ENCODE measurements at places on chromosomes 1 and 21. TPM values are rescaled to one million over a fixed set of nuclear protein-coding genes. Genes with fewer than 3 reads are reported as not detected.

- DNase-seq, result no peak
Measured at GRCh38 chr1:96746440-96747420, 25.1 kb downstream of the PTBP2 start.

DNA sequence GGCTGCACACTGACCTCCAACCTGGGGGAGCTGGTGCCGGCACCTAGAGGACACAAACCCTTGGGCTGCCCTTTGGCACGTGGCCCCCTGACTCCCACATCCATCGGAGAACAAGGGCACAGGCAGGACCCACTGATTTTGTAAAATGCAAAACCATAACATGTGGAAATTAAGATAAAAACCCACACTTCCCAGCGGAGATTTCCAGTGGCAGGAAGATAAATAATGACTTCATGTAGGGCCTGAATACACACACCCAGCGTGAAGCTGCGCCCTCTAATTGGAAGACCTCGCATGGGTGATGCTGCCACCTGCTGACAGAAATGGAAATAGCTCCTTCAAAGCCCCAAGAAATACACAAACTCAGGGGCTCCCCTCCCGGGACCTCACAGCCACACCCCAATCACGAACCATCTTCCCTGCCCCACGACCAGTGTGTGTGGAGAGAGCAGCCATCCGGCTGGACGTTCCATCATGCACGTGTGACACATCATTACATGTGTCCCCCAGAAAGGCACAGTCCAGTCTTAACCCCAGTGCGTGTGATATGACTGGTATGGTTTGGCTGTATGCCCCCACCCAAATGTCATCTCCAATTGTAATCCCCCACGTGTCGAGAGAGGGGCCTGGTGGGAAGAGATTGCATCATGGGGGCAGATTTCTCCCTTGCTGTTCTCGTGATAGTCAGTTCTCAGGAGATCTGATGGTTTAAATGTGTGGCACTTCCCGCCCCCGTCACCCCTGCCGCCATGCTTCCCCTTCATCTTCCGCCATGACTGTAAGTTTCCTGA, 5.7 kb upstream of the TPRG1L start:
- DNase-seq, result peak; percentile 79

Gene FBXO42
- 10.4 TPM for total RNA-seq

- DNase-seq, result no peak
Measured at GRCh38 chr1:50112193-50112592, 3.5 kb downstream of the ELAVL4 start.

GRCh38 chr1:15058261-15058660, 95.3 kb upstream of the TMEM51 start:
- no peak for DNase-seq

- DNase-seq, result no peak
Measured at GRCh38 chr1:30537279-30537678, 186.1 kb downstream of the MATN1 start.

DNA sequence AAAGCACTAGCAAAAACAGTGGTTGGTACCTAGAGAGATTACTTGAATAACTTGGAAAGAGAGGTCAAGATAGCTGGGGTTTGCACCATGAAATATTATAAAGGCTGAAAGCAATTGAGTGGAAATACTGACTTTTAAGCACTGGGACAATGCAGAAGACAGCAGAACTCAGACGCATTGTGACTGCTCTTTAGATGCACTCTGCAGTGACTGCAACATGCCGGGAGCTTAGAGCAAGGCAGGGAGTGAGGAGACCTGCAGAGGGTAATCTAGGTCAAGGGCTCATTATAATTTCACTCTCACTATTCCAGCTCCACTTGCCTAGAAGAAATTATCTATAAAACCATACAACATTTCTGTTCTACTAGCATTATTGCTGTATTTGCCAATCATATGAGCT, 36.6 kb downstream of the OLFM3 start:
- DNase-seq, result no peak

- DNase-seq, result no peak
Measured at GRCh38 chr1:61370913-61371279, 288.5 kb downstream of the NFIA start.

GRCh38 chr1:54163051-54163450, 10.3 kb upstream of the CDCP2 start:
- DNase-seq, result no peak

Gene SPRR3
- not detected for total RNA-seq

DNA sequence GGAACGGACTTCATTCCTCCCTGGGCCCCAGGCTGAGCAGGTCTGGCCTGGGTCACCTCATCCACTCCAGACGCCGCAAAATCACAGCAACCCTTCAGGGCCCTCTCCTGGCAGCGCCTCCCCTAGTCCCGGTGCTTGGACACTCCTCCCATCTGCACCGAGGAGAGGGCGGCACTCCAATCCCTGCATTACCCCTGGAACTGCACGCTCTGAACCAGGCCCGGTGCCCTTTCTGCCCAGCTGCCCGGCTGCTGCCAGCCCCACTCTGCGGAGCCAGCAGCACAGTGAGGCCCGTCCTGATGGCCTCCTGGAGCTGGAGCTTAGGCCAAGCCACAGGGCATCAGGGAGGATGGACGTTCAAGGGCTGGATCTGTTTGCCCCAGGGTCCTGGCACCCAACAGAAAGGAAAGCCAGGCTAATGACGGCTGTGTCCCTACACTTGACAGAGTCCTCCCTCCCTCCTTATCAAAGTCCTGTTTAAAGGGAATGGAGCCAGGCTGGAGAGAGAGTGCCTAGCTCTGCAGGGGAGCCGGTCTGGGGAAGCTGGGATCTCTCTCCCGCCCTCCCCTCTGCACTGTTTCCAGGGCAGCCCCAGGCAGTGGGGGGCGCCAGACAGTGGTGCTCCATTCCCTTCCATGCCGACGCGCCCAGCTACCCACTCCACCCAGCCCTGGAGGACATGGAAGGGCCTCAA, 12.7 kb downstream of the COL6A2 start:
- no peak for DNase-seq

- peak; percentile 74 for DNase-seq
Measured at GRCh38 chr1:84122780-84123382, 21.2 kb upstream of the PRKACB start.

DNA sequence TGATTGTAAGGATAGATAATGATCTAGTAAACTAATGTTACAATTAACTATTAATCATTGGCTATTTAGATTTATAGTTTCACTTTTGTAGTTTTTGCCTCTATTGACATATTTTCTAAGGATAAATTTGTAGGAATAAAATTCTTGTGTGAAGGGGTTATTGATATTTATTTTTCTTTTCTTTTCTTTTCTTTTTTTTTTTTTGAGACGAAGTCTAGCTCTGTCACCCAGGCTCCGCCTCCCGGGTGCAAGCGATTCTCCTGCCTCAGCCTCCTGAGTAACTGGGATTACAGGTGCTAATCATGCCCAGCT, 24.0 kb upstream of the DISC1 start:
- no peak for DNase-seq

Gene DNASE2B
- total RNA-seq, result not detected

DNA sequence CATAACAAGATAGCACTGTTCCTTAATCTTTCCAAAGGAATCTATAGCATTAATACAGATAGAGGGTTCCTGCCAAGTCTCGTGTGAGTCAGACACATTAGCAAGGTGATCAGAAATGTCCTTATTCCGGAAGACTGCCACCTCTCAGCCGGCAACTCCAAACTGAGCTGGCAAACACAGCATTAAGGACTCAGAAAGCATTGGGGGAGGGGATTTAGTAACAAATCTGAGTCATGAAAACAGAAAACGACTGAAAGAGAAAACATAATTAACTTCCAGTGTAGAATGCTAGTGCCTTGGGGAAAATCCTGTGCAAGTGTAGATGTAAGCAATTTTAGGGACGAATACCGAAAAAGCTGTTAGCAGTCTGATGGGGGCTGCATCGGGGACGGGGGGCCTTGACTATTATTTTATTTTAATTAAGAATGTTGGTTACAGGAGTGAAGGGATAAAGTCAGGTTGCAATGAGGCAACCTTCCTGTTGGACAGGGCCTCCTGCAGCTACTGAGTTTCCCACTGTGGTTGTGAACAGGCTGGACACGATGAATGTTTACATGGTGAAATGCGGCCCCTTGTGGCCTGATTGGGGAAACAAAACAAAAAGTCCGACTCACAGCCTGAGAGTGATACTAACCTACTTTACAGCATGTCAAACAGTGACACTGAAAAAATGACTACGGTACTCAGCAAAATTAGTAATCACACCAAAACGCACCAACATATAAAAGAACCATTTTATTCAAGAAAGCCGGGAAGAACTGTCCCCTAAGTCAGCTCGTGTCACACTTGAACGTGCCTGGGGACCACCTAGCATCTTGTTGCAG, 20.7 kb downstream of the MIS18A start:
- DNase-seq, result peak; percentile 88

DNA sequence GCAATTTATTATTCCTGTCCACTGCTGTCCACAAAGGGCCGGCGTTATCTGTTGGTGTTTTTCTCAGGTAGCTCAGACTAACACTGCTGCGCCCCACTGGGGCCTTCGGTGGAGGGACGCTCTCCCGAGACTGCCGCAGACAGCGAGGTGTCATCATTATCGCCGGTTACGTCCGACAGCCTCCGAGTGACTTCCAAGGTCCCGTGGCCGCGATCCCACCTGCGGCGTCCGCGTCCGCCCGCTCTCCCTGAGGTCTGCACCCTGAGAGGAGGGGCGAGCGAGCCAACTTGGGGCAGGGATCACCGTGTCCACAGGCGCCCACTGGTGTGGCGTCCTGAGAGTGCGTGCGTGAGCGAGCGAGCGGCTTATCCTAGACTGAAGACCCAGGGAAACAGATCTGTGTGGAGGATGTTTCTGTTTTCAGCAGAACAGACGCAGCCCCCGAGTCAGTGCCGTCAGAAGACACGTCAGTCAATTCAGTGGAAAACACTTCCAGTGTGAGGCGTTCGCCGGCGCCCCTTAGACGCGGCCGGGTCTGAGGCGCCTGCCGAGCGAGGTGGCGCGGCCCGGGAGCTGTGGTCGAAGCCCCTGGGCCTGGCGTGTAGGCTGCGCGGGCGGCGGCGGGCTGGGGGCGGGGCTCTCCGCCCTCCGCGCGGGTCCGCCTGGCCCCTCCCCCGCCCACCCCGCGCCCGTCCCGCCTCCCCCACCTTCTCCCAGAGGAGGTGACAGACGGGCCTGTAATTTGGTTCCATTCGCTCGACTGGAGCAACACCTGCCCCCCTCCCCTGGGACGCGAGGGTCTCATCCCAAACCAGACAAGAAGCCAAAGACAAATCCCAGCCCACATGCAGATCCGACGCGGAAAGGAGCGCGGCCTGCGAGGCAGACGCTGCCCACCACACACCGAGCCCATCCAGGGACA, 12.6 kb downstream of the NHLH2 start:
- DNase-seq, result peak; percentile 23

- no peak for DNase-seq
Measured at GRCh38 chr1:195158091-195158490, 1450.1 kb downstream of the KCNT2 start.

DNA sequence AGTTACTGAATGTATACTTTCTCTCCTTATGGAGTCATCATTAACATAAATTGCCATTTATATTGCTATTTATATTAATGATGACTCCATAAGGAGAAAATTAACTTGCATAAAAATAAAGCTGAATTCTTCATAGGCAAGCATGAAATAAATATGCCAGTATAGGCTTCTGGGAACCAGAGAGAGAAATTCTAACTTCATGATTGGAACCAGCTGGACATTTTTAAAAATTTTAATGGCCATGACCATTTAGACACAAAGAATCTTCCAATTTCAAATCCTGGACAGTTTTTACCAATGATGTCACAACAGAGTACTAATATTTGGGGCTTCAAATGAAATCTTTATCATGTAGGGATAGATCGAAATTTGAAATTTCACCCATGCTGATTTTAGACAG, 268.7 kb downstream of the PTGER3 start:
- no peak for DNase-seq

Gene TRIM62
- total RNA-seq, result 3.1 TPM

Gene TACSTD2
- 0.17 TPM for total RNA-seq

GRCh38 chr1:54979327-54979891, 1.0 kb upstream of the TMEM61 start:
- no peak for DNase-seq

DNA sequence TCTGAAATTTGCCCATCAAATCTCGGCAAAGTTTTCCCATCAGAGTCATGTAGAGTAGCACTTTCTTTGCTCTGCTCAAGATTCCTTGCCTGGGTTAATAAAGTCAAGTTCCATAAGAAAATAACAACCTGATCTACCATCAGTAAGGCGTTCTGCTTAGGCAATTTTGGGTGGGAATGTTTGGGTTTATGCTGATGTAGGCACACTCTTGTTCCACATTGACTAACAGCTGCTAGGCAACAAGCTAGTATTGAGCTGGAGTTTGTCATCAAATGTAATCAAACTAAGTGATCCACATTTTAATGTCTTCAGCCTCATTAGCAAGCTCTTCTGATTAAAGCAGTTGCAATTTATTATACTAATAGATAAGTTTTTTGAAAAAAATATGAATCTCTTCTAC, 12.1 kb upstream of the HMCN1 start:
- no peak for DNase-seq

GRCh38 chr1:163046071-163046470, 23.1 kb upstream of the RGS4 start:
- DNase-seq, result peak; percentile 66

- DNase-seq, result peak; percentile 68
Measured at GRCh38 chr1:203504400-203505250, 10.7 kb downstream of the OPTC start.

Gene RXFP4
- total RNA-seq, result not detected

Gene RNU5D-1
- not detected for total RNA-seq

Gene GUK1
- total RNA-seq, result 325 TPM

DNA sequence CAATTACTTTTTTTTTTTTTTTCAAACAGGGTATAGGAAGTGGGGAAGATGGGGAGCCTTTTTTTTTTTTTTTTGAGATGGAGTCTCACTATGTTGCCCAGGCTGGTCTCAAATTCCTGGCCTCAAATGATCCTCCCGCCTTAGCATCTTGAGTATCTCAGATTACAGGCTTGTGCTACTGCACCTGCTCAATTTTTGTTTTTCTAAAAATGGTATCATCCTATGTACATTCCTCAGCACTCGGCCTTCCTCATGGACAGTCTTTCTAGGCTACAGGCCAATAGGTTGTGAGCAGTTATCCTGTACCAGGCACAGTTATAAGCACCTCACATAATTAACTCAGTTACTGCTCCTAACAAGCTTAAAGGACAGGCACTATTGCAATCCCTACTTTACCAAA, 132.1 kb upstream of the EDN2 start:
- no peak for DNase-seq

- no peak for DNase-seq
Measured at GRCh38 chr1:87840767-87841166, 512.1 kb downstream of the LMO4 start.

GRCh38 chr1:26956321-26956720, 3.9 kb downstream of the KDF1 start:
- DNase-seq, result no peak

GRCh38 chr1:248906753-248907661, 972 bp downstream of the PGBD2 start:
- DNase-seq, result peak; percentile 39

- peak; percentile 60 for DNase-seq
Measured at GRCh38 chr21:39452207-39452969, 618 bp downstream of the SH3BGR start.

- DNase-seq, result no peak
Measured at GRCh38 chr1:25666460-25666859, 49.9 kb downstream of the MAN1C1 start.

- DNase-seq, result no peak
Measured at GRCh38 chr1:152697701-152698600, at the start of gene LCE2A. LCE2A (plus strand) TSS chr1:152698345; CDS start chr1:152698902, 557 bp downstream.

Gene RRP15
- total RNA-seq, result 6.9 TPM

GRCh38 chr1:14514739-14515138, 83.7 kb upstream of the KAZN start:
- no peak for DNase-seq

Measured in fibroblast of lung (primary cell).